Fibroblast of the aortic adventitia (primary cell): ENCODE measurements at places on chromosomes 3 and 15. TPM values are rescaled to one million over a fixed set of nuclear protein-coding genes. Genes with fewer than 3 reads are reported as not detected.

DNA sequence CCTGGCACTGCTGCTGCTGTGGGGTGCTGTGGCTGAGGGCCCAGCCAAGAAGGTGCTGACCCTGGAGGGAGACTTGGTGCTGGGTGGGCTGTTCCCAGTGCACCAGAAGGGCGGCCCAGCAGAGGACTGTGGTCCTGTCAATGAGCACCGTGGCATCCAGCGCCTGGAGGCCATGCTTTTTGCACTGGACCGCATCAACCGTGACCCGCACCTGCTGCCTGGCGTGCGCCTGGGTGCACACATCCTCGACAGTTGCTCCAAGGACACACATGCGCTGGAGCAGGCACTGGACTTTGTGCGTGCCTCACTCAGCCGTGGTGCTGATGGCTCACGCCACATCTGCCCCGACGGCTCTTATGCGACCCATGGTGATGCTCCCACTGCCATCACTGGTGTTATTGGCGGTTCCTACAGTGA is 2.1 kb downstream of the GRM2 start:
- DNase-seq = no peak

DNA sequence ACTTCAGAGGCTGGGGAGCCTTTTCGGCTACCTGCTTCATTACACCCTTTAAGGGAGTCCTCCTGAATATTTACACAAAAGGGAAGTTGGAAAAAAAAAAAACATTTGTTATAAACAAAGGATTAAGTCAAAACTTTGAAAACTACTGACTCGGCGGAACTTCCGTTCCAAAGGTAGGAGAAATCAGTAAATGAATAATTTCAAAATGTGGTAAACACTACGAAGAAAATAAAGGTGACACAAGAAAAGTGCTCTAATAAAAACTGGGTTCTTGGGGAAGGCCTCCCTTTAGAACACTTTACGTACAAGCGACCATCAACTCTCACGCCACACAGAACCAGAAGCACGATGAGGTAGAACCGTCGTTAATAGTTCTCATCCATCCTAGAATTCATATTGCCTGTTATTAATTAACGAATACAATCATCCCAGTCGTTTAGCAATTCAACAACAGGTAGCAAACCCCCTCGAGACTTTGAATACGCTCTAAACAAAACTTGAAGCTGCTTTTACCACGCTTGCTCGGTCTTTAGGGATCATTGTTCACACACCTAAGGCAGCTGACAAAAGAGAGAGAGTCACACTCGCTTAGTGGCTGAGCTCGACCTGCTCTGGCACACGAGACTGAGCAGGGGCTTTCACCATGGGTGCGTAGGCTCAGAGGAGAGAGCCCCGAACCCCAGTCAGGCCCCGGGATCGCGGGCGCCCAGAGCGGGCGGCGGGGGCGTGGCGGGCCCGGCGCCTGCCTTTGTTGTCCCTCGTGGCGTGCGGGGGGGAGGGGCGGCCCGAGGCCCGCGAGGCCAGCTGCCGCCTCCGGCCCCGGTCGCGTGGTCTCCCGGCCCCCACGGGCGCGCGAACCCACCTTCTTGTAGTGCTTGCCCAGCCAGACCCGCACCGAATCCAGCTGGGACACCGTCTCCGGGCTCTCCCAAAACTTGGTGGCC is 680 bp downstream of the SMARCC1 start:
- peak; percentile 34 for DNase-seq

DNA sequence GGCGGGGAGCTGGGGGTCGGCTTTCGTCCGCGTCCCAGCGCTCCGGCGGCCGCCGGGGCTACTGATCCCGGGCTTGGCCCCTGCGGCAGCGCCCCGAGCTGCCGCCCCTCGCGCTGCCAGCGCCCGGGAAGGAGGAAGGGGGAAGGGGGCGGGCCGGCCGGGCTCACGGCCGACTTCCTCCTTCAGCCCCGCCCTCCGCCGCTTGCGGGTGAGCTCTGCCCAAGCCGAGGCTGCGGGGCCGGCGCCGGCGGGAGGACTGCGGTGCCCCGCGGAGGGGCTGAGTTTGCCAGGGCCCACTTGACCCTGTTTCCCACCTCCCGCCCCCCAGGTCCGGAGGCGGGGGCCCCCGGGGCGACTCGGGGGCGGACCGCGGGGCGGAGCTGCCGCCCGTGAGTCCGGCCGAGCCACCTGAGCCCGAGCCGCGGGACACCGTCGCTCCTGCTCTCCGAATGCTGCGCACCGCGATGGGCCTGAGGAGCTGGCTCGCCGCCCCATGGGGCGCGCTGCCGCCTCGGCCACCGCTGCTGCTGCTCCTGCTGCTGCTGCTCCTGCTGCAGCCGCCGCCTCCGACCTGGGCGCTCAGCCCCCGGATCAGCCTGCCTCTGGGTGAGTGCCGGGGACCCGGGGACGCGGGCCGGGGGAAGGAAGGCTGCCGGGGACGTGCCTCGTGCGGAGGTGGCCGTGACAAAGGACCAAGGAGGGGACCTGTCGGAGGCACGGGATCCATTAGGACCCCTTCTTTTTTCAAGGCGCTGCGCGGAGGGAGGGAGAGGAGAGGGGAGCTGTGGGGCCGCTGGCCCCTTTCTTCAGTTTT is at the start of gene SEMA4B:
SEMA4B (plus strand) TSS at position 201 of the 814 bp plus-strand sequence; CDS start at position 450, 249 bp downstream.
- DNase-seq = no peak

DNA sequence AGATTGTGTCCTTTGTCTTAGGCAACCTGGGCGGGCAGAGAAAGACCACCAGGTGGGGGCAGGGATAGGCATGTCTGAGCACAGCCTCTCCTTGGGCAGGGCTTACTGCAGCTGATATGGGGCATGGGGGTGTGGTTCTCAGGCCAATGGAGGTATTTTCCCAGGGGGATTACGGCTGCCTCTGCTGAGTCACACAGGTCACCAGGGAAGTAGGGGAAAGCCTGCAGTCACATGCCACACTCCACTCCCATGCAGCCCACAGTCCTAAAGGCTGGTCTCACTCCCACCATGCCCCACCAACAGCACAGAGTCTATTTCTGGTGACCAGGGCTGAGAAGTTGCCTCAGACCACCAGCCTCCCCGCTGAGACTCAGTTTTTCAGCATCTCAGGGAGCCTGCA is 466.4 kb downstream of the DIPK2A start:
- DNase-seq = no peak

DNA sequence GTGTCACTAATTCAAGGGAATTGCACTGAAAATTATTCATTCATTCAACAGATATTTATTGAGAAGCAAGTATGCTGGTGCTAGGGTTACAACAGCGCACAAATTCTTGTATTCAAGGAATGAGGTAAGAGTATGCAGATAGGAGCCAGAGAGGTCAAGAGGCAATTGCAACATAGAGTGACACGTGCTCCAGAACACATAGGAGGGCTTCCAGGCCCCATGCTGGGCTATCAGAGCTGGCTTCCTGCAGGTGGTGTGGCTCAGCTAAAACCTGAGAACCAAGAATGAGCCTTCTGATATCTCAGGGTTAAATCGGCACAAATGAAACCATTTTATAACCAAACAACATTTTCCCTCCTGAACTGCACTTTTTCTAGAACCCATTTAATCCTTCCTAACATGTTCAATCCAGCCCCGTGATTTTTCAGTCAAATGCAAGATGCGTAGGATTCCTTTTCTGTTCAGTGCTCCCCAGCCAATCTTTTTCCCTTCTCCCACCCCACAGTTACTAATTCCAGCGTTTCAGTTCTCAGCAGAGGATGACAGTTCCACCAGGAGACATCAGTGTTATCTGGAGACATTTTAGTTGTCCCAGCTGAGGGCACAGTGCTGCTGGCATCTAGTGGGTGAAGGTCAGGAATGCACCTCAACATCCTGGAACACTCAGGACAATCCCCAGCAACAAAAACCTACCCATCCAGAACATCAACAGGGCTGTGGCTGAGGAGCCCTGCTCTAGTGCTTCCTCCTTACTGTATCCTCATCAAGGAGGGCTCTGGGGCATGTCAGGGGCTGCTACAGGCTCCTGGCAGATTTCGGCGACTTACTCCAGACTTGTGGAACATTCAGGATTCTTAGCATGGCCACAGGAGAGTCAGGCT is 13.1 kb downstream of the CCR5AS start:
- DNase-seq = no peak

- no peak for DNase-seq
Measured at GRCh38 chr3:132321304-132321703, 4.1 kb downstream of the ACP3 start.

DNA sequence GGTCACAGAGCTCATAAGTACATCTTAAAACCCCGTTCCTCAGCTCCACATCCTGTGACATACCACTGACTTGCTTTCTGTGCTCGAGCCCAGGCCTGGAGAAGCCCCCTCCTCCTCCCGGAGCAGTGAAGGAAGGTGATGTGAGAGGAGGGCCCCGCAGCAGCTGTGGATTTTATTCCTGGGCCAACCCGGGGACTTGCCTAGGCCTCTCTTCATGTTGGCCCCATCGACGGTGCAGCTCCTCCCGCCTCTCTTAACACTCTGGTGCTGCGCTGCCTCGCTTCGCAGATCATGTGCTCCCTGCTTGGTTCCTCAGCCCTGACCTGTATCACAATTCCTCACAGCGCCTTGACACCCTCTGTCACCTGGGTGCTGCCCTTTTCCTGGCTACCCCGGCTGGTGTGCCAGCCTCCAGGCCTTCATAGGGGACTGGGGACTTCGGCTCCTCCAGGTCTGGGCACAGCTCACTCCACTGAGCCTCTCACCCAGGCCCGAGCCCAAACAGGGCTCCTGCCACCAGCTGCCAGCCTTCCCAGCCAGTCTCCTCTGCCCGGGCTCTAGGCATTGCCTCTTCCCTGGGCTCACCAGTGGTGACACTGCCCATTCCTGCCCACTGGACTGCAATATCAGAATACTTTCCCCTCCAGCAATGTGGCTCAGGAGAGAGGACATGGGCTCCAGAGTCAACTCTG is 21.5 kb downstream of the MAGEF1 start:
- no peak for DNase-seq

- no peak for DNase-seq
Measured at GRCh38 chr15:26691249-26691648, 81.6 kb downstream of the GABRB3 start.

DNA sequence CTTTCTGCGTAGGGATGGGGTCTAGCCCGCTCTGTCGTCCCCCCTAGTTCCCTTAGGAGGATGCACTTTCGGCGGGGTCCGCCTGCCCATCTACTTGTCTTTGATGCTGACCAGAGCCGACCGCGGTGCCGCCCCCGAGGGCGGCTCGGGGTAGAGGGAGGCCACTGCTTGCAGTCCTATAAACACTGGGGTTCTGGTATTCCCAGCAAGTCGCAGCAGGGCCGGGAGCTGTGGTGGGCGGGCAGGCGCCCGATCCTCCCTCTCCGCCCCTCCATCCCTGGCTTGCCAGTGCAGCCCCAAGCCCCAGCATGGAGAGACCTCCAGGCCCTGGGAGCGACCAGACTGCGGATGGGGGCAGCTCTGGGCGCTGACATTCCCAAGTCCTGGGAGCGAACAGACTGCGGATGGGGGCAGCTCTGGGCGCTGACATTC is 830 bp downstream of the SEMA4B start:
- DNase-seq = no peak

- DNase-seq = peak; percentile 53
Measured at GRCh38 chr15:57609805-57610529, 18.3 kb downstream of the MYZAP start.

- no peak for DNase-seq
Measured at GRCh38 chr15:55858661-55859060, 115.7 kb upstream of the PRTG start.

DNA sequence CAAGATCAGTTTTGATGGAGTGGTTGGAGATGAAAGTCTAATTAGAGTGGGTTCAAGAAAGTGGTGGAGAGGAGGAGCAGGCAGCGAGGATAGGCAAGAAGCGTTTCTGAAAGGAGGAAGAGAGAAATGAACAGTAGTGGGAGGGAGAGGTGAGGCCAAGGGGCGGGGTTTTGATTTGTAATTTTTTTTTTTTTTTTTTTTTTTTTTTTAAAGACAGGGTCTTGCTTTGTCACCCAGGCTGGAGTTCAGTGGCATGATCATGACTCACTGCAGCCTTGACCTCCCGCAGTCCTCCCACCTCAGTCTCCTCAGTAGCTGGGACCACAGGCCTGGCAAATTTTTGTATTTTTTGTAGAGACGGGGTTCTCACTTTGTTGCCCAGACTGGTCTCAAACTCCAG is 36.6 kb downstream of the MRAS start:
- no peak for DNase-seq

DNA sequence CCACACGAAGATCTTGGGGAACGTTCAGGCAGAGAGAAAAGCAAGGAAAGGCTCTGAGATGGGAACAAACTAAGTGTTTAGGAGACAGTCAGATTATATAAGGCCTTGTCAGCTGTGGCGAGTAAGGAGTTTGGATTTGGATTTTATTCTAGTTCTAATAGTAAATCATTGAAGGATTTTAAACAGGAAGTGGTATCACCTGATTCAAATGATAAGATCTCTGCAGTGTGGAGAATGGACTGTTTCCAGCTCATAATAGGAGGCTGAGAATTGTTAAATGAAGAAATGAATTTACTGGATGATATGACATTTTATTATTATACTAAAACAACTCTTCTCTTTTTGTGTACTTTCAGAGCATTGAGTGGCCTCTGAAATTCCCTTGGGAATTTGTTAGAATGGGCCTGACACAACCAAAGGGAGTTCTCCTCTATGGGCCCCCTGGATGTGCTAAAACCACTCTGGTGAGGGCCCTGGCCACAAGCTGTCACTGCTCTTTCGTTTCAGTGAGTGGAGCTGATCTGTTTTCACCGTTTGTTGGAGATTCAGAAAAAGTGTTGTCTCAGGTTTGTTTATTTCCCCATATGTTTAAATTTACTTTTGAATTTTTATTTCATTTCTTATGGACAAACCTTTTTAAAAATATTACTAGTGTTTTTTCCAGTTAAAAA is 36.0 kb upstream of the GATM start:
- DNase-seq = no peak

DNA sequence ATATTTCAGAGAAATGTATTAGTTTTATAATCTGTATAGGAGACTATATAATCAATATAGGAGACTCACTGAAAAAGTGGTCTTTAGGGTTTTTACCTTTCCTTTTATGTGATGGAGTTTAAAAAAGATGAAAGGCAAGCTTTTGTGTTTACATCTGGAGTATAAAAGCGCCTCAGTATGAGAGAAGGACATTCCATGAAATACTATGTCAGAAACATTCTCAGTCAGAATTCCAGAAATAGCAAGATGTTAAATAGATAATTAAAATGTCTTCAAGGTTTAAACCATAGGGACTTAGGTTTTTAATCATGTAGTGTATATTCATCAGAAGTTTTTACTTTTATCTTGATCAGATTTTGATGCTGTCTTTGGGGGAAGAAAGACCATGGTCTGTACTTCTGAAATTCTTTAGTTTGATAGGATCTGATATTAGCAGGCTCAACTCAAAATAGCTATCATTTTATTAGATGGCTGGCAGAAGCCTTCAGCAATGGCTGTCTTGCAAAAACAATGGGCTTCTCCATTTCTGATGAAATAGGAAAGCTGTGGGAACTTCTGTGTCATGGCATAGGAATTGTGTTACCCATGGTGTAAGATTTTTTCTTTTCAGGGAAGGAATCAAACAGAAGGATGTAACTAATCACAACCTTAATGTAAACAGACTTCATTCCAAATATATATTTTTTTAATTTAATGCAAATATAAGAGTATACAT is 209.6 kb upstream of the PLSCR5 start:
- DNase-seq = peak; percentile 71

The C2CD4A gene
- not detected in 2 replicates for total RNA-seq

The ZNF502 gene
- 4.7 and 6.0 TPM in 2 replicates for total RNA-seq

The SAMMSON gene
- total RNA-seq = not detected in 2 replicates

The USP13 gene
- 14.4 and 36.8 TPM in 2 replicates for total RNA-seq

The CDC25A gene
- 0.90 and 13.6 TPM in 2 replicates for total RNA-seq

The HYPK gene
- 3.7 and 16.4 TPM in 2 replicates for total RNA-seq

The STRC gene
- total RNA-seq = 0.09 TPM in 1 of 2 replicates, not detected in the other

The XXYLT1 gene
- total RNA-seq = 13.0 and 21.0 TPM in 2 replicates
